ENCODE measurements at places on chromosomes 2 and 18. TPM values are rescaled to one million over a fixed set of nuclear protein-coding genes. Genes with fewer than 3 reads are reported as not detected.
A peak's percentile ranks its signal among the peaks of the same experiment; 100 is the strongest.

The OTOF gene
- 0.17 TPM for total RNA-seq

The RNMT gene
- 18.9 TPM for total RNA-seq

The SKOR2 gene
- total RNA-seq: not detected

The STRADB gene
- 5.8 TPM for total RNA-seq

The SIX3 gene
- total RNA-seq: not detected

The SLC30A3 gene
- not detected for total RNA-seq

The KLHL14 gene
- total RNA-seq: not detected

GRCh38 chr2:225056330-225057073 lies 14.2 kb upstream of the DOCK10 start:
- H3K4me3 ChIP-seq: no peak overlapping the region
- no peaks in the 10 kb centered on the region for H3K27me3 ChIP-seq
- no peak for DNase-seq
- no peaks in the 10 kb centered on the region for H3K36me3 ChIP-seq
- no peak overlapping the region for H3K27ac ChIP-seq

DNA sequence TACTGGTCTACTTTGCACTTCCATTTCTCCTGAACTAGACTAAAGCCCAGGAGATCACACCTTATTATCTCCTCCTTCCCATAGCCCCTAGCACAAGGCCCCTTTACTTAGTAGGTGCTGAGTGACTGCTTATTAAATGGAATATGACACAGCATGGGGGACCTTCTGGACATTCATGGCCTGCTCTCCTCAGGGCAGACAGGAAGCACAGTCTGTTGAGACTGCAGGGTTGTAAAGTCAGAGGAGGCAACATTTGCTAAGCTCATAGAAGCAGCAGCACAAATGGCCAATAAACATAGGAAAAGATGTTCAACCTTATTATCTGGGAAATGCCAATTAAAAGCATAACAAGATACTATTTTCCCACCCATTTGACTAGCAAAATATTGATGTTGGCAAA lies 75.3 kb downstream of the DNMT3A start:
- H3K27me3 ChIP-seq: no peaks in the 10 kb centered on the region
- DNase-seq: no peak
- no peak overlapping the region for H3K4me3 ChIP-seq
- H3K27ac ChIP-seq: no peak overlapping the region
- H3K36me3 ChIP-seq: peaks cover 28% of the 10 kb centered on the region

DNA sequence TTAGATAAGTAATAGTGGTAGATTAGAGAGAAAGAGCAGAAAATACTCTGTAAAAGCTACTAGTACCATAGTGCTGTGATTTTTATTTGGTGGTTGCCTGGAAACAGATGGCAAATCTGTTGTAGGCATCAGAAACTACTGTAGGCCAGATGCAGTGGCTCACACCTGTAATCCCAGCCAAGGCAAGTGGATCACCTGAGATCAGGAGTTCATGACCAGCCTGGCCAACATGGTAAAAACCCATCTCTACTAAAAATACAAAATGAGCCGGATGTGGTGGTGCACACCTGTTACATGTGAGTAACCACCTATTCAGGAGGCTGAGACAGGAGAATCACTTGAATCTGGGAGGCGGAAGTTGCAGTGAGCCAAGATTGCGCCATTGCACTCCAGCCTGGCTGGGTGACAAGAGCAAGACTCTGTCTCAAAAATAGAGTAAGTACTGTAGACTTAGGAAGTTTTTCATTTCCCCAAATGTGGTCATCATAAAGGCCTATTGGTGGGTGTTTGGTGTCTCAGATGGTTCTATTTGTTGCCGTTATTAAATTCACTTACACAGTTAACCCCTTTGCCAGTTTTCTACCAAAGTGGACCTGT lies 79.6 kb downstream of the SPTBN1 start:
- H3K27ac ChIP-seq: no peak overlapping the region
- H3K36me3 ChIP-seq: no peaks in the 10 kb centered on the region
- no peaks in the 10 kb centered on the region for H3K27me3 ChIP-seq
- H3K4me3 ChIP-seq: no peak overlapping the region
- peaks cover 11% of the 10 kb centered on the region for H3K4me1 ChIP-seq

DNA sequence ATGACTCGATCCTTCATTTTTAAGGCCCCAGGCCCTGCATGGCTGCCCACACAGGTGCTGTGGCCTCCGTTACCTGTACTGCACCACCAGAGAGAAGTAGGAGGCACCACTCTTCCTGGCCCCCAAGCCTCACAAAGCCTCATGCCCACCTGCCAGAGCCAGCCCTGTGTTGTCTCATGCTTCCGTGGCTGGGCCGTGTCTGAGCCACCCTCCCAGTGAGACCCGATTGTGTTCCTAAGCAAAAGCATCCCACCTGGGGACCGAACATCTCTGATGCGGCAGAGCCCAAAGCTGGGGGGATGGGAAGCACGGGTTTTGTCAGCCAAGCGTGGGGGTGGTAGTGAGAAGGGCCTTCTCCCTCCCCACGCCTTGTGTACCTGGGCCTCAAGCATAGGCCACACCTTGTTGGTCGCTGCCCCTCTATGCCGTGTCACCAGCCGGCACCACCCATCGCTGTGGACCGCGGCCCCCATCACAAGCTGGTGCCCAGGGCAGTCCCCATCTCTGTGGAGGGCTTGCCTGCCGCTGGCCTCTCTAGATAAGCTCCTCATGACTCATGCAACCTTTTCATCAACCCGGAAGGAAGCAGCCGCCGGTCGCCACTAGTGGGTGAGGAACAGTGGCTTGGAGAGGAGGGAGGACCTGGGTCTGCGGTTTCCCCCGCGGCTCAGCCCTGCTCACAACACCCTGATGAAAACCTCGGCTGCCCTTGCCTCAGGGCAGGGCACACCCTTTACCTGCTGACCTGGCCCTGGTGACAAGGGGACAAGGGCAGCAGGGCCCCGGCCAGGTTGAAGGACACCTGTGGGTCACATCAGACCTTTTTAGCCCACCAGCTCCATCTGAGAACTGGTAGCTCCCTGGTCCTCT lies 2.7 kb upstream of the RNPEPL1 start:
- DNase-seq: peak; percentile 93
- H3K27ac ChIP-seq: peak overlapping the region; percentile 91
- no peaks in the 10 kb centered on the region for H3K27me3 ChIP-seq

DNA sequence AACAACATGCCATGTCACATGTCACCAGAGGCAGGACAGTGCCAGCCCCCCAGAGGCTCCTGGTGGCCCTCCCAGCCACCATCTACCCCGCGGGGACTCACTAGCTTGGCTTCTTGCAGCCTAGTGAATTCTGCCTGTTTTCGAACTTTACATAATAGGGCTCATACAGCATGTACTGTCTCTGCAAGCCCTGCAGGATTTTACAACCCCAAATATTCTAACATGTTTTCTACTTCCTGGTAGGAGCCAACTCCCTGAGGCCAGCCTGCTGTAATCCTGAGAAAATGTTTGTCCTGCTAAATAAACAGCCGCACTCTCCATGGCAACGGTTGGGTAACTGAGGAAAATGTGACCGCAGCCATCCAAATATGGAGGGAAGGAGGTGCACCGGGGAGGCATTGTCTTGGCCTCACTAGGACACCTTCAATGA lies 2.7 kb downstream of the PER2 start:
- H3K27me3 ChIP-seq: no peaks in the 10 kb centered on the region
- H3K27ac ChIP-seq: peak overlapping the region; percentile 99
- peaks cover 73% of the 10 kb centered on the region for H3K4me1 ChIP-seq
- DNase-seq: peak; percentile 96
- no peaks in the 10 kb centered on the region for H3K36me3 ChIP-seq
- peak overlapping the region; percentile 78 for H3K4me3 ChIP-seq

- DNase-seq: no peak
- H3K36me3 ChIP-seq: no peaks in the 10 kb centered on the region
- H3K4me1 ChIP-seq: no peaks in the 10 kb centered on the region
- no peak overlapping the region for H3K4me3 ChIP-seq
- no peaks in the 10 kb centered on the region for H3K27me3 ChIP-seq
- H3K27ac ChIP-seq: no peak overlapping the region
Measured at GRCh38 chr2:100919316-100919715, 82.8 kb upstream of the RPL31 start.

DNA sequence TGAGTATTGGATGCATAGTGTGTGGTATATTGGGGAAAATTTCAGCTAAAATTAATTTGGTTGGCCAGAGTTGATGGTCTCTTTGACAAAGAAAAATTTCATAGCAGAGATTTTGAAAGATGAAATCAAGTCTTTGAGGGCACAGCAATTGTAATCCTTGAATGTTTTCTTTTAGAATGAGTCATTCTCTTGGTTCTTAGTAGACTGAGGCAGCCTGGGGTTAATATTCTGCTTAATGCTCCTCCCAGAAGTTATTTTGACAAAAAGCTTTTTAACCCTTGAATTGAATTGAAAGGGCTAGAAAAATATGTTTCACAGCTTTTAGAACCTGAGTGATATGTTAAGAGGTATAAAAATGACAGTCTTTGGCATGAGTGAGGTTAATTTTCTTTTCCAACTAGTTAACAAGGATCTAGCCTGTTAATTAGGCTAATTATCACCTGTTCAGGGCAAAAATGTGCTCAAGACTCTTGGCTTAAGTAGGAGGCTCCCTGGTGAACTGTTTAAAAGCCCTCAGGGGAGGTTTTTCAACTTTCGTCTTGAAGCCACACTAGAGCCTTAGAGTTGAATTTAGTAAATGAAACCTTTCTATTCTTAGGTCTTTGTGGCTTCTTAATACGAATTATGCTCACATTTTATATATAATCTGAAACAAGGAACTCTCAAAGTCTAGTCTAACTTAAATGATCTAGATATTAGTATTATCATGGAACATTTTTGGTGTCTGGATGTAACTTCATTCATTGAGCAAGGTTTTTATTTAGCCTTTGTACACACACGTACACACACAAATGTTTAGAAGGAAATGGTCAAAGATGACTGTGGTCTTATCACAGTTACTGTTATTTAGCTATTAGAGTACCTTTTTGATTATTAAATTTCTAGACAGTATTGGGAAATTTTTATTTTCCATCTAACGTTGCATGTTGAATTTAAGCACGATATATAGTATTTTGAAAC lies 272.5 kb downstream of the ZNF407 start:
- H3K36me3 ChIP-seq: no peaks in the 10 kb centered on the region
- no peak overlapping the region for H3K4me3 ChIP-seq
- no peak for DNase-seq
- no peak overlapping the region for H3K27ac ChIP-seq
- H3K4me1 ChIP-seq: no peaks in the 10 kb centered on the region

- H3K4me3 ChIP-seq: no peak overlapping the region
- H3K27me3 ChIP-seq: no peaks in the 10 kb centered on the region
- no peak for DNase-seq
- H3K27ac ChIP-seq: no peak overlapping the region
- no peaks in the 10 kb centered on the region for H3K36me3 ChIP-seq
Measured at GRCh38 chr2:181784556-181784955, 104.2 kb upstream of the NEUROD1 start.

Data from suprapubic skin (tissue), 4 donors.